ENCODE measurements at places on chromosomes 16 and 17.

GRCh38 chr16:70704586-70704985 lies 18.7 kb upstream of the MTSS2 start:
- DNase-seq, result no peak

DNA sequence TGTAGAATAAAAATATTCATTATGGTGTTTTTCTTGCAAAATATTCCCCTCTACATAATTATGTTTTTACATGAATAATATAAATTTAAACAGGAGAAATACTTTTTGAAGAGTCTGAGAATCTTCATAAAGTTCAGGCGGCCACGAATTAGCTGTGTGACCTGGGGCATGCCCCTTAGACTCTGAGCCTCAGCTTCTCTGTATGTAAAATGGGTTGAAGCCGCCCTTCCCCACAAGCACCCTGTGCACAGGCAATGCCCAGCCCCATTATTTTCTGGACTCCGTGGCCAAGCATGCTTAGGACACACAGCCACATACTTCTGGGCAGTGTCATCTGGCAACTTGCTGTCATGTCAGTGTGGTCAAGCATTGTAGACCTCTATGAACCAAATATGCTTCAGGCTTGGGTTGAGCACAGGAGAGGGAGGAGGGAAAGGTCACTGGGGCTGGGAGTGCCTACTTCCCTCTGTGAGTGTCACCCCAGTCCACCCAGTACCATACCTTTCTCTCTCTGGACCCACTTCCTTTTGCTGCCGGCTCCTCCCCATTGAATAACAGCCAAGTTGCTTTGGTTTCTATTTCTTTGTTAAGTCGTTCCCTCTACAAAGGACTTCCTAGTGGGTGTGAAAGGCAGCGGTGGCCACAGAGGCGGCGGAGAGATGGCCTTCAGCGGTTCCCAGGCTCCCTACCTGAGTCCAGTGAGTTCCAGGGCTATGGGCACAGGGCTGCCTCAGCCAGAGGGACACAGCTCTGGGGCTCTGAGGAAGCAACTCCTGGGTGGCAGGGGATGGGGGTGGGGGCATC lies at the start of gene LGALS9:
Gene LGALS9 (plus strand): TSS at position 582 of the 804 bp plus-strand sequence. CDS start 78 bp downstream, at position 660.
- DNase-seq, result peak; percentile 5

DNA sequence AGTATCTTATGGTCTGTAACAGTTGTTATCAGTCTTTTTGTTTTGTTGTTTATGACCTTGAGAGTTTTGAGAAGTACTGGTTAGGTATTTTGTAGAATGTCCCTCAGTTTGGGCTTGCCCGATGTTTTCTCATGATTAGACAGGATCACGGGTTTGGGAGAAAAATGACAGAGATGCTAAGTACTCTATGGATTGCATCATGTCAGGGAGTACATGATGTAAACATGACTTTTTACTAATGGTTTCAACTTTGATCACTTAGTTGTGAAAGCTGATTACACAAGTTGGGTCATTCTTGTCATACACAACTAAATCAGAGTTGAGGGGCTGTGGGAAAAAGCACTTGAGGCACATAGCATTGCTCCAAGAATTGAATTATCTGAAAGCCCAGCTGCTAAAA lies 94.7 kb upstream of the SIAH1 start:
- DNase-seq, result no peak

DNA sequence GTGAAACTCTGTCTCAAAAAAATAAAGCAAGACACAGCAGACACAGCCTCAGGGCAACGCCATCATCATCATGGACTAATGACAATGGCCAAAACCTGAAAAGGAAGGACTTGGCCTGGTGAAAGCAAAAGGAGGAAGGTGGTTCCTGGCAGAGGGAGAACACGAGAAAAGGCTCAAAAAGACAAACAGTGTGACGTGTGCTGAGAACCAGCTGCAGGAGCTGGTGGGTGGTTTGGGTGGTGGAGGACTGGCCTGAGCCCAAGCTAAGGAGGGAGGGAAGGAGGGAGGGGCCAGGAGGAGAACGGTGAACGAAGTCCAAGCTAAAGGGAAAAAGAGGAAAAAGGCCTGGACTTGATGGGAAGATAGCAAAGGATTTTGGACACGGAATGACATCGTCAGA lies 85.1 kb downstream of the SLC39A11 start:
- DNase-seq, result no peak

DNA sequence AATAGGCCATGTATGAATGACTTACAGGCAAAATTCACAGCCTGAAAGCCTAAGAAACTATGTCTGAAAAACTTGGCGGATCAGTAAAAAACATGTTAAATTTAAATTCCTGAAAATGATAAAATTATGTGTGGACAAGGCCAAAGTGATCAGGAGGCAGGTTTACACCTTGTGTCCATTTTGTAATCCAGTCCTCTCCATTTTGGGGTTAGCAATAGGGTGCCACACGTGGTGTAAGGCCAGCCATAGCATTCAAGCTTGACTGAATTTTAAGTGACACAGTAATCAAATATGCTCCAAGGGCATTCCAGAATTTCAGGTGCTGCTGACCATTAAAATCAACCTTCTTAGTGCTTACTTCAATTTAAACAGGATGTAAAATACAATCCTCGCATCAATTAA lies 2.7 kb downstream of the RNF43 start:
- no peak for DNase-seq

- no peak for DNase-seq
These were observed 11.0 kb upstream of the GPR139 start for GRCh38 chr16:20084624-20085226.

DNA sequence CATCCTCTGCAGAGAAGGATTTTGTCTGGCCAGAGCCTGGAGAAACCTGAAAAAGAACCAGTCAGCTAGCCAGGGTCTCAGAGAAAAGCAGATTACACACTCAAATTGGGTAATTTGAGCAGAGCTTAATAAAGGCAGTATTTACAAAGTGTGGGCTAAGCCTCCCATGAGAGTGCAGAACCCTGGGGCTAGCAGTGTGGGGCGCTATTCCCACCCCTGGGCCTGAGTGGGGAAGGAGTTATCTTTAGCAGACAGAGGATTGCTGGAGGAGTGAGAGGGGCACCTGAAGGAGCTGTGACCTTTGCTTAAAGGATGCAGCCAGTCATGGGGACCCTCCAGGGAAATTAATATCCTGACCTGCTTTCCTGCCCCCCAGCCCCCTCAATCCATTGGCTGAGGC lies 46.2 kb downstream of the SNX20 start:
- no peak for DNase-seq

- peak; percentile 83 for DNase-seq
These were observed at the start of gene C16orf54 for GRCh38 chr16:29745853-29746345. Gene C16orf54, minus strand, starts transcription at chr16:29745990. Its CDS starts 1,039 bp downstream, at chr16:29744951.

DNA sequence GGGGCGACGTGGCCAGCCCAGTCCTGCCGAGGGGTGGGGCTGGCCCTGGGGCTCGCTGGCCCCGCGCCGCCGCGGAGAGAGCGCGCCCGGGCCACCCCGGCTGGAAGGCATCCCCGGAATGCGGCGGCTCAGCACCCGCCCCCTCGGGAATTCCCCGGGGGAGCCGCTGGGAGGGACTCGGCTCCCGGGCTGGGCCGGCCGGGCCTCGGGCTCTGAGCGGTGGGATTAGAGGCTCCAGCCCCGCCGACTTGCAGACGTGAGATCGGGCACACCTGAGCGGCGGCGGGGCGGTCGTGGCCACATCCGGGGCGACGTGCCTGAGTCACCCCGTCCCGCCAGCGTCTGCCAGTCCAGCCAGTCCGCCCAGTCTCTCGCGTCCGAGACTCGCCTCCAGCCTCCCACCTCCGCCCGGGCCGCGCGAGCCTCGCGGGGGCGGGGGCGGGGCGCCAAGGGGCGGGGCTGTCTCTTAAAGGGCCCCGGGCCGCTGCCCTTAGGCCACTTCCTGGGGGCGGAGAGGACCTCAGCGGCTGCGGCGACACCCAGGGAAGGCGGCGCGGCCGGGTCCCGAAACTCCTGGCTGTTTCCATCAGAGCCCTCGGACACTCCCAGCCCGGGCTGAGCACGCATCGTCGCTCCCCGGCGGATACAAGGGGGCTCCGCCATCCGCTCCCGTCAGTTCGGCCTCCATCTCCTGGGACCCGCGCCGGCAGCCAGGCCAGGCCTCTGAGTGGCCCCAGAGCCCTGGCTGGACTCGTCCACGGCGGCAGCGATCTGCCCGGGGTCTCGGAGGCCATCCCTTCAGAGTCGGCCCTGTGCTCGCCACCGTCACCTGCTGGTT lies at the start of gene KCTD11:
Gene KCTD11 (plus strand): TSS at position 498 of the 838 bp plus-strand sequence.
- peak; percentile 43 for DNase-seq

DNA sequence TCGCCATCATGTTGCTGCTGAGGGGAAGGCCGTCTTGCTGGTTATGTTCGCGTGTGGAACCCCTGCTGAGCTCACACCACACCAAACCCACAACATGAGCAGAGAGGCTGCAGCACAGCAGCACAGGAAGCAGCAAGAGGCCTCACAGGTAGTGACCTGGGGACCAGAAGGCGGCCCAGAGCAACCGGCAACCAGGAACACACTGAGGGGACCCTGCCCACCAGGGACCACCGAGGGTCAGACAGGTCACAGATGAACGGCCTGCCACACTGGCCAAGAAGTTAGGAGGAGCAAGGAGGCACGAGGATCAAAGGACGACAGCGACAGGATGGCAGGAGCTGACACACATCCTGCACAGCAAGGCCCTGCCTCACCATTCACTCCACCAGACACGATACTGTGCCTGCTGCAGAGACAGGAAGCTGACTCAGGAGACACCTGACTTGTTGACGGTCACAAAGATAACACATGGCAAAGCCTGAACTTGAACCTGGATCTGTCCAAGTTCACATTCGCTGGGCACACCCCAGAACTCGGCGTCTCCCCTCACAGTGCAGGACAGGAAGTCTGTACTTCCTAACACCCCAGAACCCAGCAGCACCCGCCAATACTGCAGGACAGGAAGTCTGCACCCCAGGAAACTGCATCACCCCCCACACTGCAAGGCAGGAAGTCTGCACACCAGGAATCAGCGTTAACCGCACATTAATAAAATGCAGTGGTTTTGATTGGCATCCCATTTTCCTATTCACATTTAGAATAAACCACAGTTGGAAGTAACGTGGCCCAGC lies 98.5 kb downstream of the ZNF778 start:
- DNase-seq, result peak; percentile 40

- DNase-seq, result no peak
These were observed 66.4 kb downstream of the CDK5R1 start for GRCh38 chr17:32553168-32553567.

- DNase-seq, result no peak
These were observed 3.0 kb downstream of the SOX9 start for GRCh38 chr17:72123530-72124437.

DNA sequence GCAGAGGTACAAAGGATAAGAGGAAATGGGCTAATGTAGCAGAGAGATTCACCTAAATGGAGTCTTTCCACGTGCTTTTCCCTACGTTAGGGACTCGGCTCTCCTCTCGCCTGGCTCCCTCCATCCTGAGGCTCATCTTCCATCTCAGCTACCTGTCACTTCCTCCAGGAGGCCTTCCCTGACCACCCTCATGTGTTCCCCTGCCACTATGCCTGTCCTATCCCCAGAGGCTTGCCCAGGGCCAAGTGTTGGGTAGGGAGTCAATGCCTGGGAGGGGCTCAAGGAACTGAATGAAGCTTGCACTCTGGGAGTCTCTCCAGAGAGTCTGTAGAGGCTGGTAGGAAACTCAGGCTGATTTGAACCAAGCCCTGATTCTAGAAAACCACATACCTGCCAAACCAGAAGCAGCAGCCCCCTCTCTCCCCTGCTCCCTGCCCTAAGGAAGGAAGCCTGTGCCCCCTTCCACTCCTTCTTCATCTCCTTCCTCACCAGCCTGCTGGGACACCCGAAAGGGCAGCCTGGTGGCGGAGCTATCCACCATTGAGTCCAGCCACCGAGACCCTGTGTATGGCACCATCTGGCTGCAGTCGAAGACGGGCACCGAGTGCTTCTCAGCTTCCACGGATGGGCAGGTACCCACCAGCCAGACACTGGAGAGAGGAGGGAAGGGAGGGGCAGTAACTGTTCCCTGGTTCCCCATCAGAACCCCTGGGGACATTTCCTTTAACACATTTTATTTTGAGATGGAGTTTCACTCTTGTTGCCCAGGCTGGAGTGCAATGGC lies 25.4 kb downstream of the DNAI2 start:
- no peak for DNase-seq

DNA sequence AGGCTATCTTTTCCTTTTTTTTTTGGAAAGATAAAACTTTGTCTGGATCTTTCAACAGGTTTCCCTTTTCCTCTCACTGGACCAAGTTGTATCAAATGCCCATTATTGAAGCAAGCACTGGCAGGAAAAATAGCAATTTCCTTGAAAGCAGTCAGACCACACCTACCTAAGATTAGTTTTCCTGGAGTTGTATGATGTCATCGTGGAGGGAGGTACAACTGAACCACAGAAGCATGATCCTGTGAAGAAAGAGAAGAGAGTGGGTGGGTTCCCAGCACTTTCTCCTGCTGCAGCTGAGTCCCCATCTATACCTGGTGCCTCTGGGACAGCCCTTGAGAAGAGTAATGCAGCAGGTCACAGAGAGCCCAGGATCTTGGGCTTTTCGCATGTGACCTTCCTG lies 63.6 kb upstream of the ERCC4 start:
- DNase-seq, result no peak

DNA sequence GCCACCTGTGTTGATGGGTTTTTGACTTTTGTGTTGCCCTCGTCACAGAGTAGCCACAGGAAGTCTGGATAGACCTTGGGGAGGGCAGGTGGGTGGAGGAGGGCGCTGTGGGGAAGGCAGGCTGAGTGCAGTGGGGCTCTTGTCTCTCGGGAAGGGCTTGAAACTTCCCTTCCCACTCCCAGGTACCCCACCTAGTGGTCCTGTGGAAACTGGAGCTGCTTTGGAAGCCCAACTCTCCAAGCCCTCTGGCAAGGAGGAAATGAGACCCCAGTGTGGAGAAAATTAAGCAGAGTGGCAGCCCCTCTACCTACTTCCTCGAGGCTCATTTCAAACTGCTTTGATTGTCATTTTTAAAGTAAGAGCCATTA lies 9.2 kb downstream of the CA5A start:
- no peak for DNase-seq

GRCh38 chr17:43524945-43525575 lies 21.1 kb downstream of the ETV4 start:
- no peak for DNase-seq

DNA sequence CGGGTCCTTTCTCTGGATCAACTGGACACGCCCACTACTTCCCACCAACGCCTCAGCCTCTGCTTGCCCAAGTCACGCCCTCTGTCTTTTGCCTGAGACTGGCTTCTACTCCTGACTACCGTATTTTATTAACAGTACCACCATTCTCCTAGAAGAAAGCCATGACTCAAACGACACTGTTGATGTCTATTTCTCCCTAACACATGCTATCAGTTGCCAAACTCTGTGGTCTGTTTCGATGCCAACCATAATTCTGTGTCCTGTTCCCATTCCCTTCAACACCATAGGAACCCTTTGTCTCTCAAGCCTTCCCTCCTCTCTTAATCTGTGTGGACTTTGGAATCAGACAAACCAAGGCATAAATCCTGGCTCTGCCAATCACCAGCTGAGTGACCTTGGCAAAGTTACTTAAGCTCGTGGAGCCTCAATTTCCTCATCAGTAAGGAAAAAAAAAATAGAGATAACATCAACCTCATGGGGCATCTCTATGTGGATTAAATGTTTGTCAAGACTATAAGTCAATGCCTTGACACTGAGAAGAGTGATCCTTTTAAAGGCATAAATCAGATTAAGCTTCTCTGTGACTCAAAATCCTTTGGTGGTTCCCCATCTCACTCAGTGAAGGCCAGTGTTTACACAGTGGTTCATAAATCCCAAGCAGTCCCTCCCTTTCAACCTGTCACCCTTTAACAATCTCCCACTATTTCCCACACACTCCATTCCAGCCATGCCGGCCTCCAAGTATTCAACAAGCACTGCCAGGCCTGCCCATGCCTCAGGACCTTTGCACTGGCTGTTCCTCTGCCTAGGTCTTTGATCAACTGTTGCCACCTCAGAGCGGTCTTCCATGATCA lies 45.6 kb downstream of the ERN1 start:
- no peak for DNase-seq

- DNase-seq, result no peak
These were observed 89.7 kb downstream of the MGAT5B start for GRCh38 chr17:76957678-76958464.

- DNase-seq, result no peak
These were observed 97.7 kb downstream of the RPGRIP1L start for GRCh38 chr16:53605831-53606400.
